Neural crest cell (in vitro differentiated cells): ENCODE measurements at places on chromosomes 3 and 15. TPM values are rescaled to one million over a fixed set of nuclear protein-coding genes. Genes with fewer than 3 reads are reported as not detected.

DNA sequence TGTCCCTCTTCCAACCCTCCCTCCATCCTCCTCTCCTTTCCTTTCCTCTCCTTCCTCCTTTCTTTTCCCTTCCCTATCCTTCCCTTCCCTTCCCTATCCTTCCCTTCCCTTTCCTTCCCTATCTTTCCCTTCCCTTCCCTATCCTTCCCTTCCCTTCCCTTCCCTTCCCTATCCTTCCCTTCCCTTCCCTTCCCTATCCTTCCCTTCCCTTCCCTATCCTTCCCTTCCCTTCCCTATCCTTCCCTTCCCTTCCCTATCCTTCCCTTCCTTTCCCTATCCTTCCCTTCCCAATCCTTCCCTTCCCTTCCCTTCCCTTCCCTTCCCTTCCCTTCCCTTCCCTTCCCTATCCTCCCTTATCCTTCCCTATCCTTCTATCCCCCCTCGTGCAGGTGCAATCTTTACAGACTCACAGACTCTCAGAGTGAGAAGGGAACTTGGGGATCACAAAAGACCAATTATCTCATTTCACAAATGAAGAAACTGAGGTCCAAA, 31.5 kb downstream of the RASGRF1 start:
- no peak for DNase-seq

GRCh38 chr15:90004252-90004651, 3.1 kb downstream of the ZNF710 start:
- DNase-seq = no peak

DNA sequence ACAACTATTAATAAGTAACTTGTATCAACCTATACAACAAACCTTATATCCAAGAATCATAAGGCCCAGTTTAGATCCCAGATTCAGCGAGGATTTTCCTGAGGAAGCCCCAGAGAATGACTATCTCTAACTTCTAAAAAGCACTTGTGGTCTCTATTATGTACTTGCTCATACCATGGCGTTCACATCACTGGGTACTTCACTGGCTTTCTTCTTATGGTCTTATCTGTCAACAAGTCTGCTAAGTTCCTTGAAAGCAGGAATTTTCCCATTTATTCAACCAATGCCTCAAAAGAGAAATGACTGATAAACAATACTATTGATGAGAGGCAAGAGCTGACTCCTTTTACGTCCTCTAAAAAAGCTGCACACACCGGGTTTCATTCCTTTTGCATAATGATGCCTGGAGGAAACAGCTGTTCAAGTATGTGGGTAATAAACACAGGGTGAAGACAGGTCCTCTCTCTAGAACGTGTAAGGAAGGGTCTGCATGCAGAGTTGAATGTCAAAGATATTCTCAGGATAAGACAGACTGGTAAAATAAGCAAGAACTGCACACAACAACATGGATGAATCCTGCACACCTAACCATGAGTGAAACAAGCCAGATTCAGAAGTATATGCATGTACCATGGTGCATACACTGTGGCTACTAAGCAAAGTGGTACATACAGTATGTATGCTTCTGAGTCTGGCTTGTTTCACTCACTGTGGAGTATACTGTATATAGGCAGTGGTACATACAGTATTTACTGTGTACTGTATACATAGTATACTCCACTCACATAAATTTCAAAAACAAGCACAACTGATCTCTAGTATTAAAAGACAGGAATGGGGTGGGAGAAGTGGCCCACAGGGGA, 408.7 kb downstream of the SHQ1 start:
- DNase-seq = no peak

DNA sequence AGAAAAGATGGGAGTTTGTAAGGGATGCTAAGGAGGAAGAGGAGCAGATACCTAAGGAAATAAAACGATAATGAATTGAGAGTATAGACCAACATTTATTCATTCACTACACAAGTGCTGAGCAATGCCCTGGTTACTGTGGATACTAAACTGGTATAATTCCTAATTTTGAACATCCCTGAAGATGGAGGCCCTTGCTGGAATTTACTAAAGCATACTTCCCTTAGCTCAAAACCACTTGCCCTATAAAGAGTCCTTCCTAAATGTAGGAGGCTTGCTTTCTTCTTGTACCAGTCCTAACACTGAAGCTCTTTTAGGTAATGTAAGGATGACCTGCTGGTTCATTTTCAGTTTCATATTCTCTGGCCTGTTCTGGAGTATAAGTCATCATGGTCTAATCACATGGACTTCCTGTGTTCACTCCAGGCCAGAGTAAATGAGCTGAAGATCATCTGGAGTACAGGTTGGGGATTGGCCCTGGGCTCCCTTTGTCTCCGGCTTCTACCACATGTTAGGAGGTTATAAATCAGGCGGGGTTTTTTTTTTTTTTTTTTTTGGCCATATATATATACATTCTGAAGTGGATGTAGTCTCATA, 40.1 kb upstream of the MTMR10 start:
- DNase-seq = no peak

The NRROS gene
- total RNA-seq = 0.52 and 1.5 TPM in 2 replicates

The MFAP1 gene
- total RNA-seq = 41.0 TPM in 2 replicates

The B2M gene
- 95.2 and 104 TPM in 2 replicates for total RNA-seq

The PCOLCE2 gene
- 4.9 and 6.3 TPM in 2 replicates for total RNA-seq

The C3orf22 gene
- not detected in 2 replicates for total RNA-seq

The NECTIN3 gene
- 39.8 and 40.9 TPM in 2 replicates for total RNA-seq
